Glomerular endothelial cell (primary cell): ENCODE measurements at places on chromosomes 3 and 15.

DNA sequence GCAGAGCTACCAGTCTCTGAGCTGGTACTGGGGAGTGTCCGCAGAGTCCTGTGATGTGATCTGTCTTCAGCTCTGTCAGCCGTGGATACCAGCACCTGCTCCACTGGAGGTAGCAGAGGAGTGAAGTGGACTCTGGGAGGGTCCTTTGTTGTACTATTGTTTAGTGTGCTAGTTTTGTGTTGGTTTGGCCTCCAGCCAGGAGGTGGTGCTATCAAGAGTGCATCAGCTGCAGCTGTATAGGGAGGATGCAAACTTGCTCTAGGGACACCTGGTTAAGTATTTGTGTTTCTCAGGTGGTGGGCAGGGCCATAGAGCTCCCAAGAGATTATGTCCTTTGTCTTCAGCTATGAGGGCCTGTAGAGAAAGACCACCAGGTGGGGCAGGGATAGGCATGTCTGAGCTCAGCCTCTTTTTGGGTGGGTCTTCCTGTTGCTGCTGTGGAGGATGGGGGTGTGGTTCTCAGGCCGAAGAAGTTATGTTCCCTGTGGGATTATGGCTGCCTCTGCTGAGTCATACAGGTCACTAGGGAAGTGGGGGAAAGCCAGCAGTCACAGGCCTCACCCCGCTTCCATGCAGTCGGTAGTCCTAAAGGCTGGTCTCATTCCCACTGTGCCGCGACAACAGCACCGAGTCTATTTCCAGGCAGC, 443.2 kb upstream of the TBL1XR1 start:
- no peak for DNase-seq

DNA sequence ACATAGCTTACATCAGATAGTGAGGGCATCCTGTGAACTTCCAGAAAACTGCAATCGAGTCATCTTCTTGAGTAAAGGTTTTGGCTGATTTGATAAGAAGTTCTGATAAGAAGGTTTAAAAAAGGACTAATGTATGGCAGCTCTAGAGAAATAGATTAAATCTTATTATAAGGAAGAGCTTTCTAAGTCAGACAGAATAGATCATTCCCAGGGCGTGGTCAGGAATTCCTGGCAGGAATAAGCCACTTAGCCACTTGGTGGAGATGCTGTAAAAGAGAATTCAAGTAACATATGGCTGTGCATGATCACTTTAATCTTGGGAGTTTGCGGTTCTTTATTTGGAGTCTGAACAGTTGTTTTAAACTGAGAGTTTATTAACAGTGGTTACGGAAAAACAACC, 17.4 kb downstream of the PGBD4 start:
- DNase-seq: no peak

- no peak for DNase-seq
These were observed 2.2 kb downstream of the NPTN start for GRCh38 chr15:73630921-73631362.

GRCh38 chr3:78497767-78498166, 1270.0 kb downstream of the ROBO1 start:
- no peak for DNase-seq

DNA sequence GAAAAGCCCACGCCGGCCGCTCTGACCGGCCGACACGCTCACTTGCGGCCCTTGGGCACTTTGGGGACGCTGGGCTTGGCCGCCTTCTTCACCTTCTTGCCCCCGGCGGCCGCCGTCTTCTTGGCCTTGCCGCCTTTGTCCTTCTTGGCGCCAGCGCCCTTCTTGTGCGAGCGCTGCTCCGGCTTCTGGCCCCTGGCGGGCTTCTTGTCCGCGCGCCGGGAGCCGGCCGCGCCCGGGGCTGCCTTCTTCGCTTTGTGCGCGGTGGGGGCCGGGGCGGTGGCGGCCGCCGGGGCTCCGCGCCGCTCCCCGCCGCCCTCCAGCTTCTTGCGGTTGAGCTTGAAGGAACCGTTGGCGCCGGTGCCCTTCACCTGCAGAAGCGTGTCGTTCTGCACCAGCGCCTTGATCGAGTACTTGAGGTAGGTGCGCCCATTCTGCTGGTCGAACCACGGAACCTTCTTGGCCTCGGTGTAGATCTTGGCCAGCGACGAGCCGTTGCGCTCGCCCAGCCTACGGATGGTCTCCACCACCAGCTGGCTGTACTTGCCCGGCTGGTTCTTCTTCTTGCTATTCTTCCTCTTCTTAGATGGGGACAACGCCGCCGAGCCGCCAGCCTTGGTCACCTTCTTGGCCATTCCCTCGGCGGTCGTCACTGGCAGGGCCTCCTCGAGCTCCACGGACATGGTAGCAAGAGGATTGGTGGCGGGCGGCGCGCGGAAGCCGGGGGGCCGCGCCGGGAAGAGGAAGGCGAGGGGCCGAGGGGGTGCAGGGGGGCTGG, 36.7 kb downstream of the HMCES start:
- no peak for DNase-seq

DNA sequence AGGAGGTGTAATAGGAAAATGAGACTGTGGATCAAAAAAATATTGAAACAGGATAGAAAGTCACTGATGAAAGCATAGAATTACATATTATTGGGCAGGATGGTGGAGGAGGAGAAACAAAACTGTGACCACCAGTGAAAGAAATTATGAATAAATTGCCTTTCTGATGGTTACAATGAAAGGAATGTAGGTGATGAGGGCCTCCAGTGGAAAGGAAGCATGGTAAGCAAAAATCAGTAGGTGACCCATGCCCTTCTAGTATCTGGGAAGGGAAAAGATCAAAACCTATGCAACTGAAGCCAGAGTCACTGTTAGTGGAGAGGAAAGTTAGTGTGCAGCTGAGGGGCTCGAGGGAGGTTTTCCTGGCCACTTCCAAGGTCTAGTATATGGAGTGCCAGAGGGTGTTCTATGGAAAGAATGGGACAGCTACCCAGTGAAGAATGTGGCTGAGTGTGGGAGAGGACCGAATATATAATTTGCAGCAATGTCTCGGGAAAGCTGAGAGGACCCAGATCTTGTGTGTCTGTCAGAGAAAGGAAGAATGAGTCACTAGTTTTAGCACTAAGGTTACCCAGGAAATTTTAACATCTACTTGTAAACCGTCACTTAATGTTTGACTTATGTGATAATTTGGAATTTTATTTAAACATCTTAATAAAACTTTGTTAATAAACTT, 146.2 kb downstream of the NFKBIZ start:
- no peak for DNase-seq

- no peak for DNase-seq
These were observed 305.8 kb downstream of the PLCL2 start for GRCh38 chr3:17190353-17191078.

GRCh38 chr3:11126653-11127052, 27.6 kb upstream of the HRH1 start:
- no peak for DNase-seq
